C1 segment of cervical spinal cord (tissue), 14 donors: ENCODE measurements at places on chromosomes 3 and 15.

DNA sequence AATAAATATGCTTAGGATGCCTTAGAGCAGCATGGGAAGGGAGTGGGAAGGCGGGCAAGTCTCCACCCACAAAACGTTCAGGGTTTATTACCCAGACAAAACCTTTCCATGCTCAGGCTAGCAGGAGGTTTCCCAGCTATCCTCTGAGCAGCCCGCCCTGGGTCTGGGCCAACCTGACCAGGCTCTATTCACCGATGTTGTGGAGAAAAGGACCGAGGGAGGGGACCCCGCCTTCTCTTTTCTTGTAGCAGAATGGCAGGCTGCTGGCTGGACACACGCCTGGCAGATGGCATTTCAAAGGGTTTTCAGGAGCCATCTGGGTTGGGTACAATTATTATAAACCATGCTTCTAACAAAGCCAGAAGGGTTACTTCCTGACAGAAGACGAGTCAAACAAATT lies 540.9 kb downstream of the MAGI1 start:
- no peak for DNase-seq

DNA sequence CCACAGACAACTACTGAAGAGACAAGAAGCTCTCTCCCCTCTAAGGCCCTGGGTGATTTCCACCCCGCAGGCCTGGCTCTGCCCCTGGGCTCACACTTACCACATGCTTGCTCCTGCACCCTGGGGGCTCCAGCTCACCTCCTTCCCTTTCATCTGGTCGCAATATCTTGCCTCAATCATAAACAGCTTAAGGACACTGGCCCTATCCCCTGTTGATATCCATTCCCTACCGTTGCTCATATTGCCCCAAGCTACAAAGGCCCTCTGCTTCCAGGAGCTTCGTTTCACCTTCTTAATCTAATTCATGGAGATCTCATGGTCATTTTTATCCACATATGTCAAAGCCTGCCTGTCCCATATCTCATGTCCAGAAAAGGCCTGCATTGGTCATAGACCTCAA lies 46.0 kb upstream of the TSEN2 start:
- DNase-seq = no peak

DNA sequence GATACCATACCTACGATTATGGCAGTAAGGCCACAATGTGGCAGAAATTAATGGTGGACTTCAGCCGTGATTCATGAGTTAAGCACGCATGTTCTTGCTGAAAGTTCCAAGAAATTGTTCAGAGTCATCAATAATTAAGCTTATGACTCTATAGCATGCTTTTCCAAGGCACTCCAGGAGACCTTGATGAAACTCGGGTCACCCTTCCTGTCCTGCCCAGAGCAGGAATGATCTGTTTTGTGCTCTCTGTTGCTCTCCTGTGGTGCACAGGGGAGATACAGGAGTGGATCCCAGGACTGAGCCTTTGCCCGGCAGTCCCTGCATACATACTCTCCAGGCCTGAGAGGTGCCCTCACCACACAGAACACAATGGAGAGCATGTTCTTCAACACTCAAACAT lies 141.6 kb upstream of the SLC2A2 start:
- DNase-seq = no peak

DNA sequence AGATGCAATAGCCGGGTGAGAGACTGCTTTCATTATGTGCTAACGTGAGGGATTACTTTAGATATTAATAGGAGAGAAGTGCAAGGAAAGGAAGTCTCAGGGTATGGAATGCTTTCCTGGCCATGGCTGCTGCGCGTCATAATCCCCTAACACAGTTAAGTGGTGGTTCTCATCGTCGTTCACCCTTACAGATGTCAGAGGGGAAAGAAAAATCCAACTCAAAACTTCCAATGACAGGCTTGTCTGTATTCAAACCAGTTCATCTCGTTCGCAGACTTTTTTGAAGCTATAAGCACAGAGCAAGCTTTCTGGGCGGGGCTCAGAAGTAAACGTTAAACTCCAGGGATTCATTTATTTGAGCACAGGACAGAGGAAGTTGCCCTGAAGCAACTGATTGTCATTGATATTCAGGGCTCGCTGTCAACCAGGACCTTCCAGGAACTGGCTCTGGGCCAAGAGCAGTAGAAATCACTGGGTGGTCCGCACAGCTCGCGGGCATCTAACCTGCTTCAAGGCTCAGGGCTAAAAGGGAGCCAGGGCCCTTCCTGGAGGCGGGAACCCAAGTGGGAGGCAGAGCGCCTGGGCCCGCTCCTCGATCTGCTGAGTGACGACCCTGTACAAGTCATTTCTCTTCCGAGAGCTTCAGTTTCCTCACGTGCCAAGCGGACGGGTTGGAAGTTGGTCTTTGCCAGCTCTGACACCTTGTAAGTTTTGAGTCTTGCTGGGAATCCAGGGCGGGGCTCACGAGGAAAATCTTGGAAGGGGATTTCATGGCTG lies 1.1 kb upstream of the LPP start:
- no peak for DNase-seq

DNA sequence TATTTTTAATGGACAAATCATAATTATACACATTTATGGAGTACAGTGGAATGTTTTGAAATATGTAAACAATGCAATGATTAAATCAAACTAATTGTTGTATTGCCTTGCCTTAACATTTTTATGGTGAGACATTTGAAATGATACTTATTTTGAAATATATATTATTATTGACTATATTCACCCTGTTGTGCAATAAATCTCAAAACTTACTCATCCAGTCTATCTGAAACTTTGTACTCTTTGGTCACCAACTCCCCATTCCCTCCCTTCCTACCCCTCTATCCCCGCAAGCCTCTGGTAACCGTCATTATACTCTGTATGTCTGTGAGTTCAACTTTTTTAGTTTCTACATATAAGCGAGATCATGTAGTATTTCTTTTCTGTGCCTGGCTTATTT lies 74.7 kb upstream of the GOLGA6B start:
- no peak for DNase-seq
